ENCODE measurements at places on chromosomes 4 and X.
A peak's percentile ranks its signal among the peaks of the same experiment; 100 is the strongest.

DNA sequence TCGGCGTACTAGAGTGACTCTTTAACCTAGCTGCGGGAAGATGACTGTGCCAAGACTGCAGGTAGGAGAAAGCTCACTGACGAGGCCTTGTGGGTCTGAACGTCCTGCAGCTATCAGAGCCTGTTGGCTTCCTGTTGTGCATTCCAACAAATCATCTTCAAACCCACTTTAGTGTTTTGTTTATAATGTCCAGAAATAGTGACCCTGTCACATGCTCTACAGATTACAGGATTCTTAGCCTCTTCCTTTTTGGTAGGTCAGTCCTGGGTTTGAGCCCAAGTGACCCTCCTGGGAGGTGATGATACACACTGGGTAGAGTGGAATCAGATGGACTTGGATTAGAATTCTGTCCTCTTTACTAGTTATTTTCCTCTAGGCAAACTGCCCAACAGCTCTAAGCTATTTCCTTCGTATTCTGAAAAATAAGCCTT is 33.2 kb downstream of the HTT start:
- peaks cover 46% of the 10 kb centered on the region for H3K36me3 ChIP-seq
- H3K27ac ChIP-seq: no peak overlapping the region
- H3K4me1 ChIP-seq: no peaks in the 10 kb centered on the region
- no peaks in the 10 kb centered on the region for H3K27me3 ChIP-seq
- DNase-seq: no peak

DNA sequence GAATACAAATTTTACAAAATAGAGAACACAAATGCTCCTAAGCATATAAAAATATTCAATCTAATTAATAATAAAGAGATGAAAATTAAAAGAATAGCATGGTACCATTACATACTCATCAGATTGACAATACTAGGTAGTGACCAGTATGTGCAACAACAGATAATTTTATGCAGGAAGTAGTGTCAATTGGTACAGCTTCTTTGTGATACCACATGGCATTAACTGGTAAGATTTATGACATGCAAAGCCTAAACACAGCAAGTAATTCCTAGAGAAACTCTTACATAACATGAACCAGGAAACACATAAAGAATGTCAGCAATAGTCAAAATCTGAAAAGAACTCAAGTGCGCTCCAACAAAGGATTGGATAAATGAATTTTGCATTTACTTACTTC is 26.3 kb downstream of the CXCL2 start:
- no peak for DNase-seq
- H3K4me3 ChIP-seq: no peak overlapping the region
- H3K27me3 ChIP-seq: no peaks in the 10 kb centered on the region
- H3K4me1 ChIP-seq: no peaks in the 10 kb centered on the region
- no peaks in the 10 kb centered on the region for H3K36me3 ChIP-seq
- H3K27ac ChIP-seq: no peak overlapping the region

GRCh38 chrX:17104433-17104832 is 158.0 kb downstream of the REPS2 start:
- H3K27ac ChIP-seq: no peak overlapping the region
- no peaks in the 10 kb centered on the region for H3K27me3 ChIP-seq
- H3K4me1 ChIP-seq: no peaks in the 10 kb centered on the region
- H3K36me3 ChIP-seq: no peaks in the 10 kb centered on the region
- H3K4me3 ChIP-seq: no peak overlapping the region

DNA sequence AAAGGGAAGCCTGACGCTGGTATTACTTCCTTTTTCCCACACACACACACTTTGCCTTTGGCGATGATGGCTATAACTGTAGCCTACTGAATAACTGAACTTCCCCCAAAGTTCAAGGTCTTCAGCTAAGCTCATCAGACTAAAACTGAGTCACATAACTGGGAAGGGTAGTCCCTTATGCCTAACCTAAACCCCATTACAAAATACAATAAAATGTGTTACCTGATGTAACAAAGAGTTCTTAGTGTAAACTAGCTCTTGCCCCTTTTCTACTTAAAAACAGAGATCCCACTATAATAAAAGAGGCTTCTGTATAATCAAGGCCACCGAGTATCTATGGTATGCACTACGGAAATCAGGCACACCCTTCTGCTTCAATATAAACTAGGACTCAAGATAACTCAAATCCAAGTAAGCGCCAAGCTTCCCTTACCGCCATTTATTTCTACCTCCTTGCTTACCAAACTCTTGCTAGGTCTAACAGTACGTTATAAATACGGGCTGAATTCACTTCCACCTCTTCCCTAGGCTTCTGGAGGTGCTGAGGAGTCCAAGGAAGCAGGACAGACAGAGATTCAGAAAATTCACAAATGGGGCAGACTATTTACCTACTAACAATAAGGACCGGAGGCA is 2.4 kb downstream of the OTUD4 start:
- DNase-seq: no peak
- peak overlapping the region; percentile 70 for H3K4me3 ChIP-seq
- no peaks in the 10 kb centered on the region for H3K27me3 ChIP-seq
- peaks cover 10% of the 10 kb centered on the region for H3K36me3 ChIP-seq
- H3K4me1 ChIP-seq: peaks cover 19% of the 10 kb centered on the region

DNA sequence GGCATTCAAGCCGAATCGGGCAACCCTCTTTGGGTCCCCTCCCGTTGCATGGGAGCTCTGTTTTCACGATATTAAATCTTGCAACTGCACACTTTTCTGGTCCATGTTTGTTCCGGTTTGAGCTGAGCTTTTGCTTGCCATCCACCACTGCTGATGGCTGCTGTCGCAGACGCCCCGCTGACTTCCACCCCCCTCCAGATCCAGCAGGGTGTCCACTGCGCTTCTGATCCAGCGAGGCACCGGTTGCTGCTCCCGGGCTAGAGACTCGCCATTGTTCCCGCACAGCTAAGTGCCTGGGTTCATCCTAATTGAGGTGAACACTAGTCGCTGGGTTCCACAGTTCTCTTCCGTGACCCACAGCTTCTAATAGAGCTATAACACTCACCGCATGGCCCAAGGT is 13.3 kb downstream of the ACOX3 start:
- peaks cover 15% of the 10 kb centered on the region for H3K4me1 ChIP-seq
- no peaks in the 10 kb centered on the region for H3K27me3 ChIP-seq
- no peak overlapping the region for H3K27ac ChIP-seq

- no peaks in the 10 kb centered on the region for H3K27me3 ChIP-seq
- no peak overlapping the region for H3K27ac ChIP-seq
- no peak for DNase-seq
- no peak overlapping the region for H3K4me3 ChIP-seq
Observed at GRCh38 chr4:55733932-55734331, 85.7 kb upstream of the EXOC1L start.

- no peaks in the 10 kb centered on the region for H3K27me3 ChIP-seq
- DNase-seq: no peak
- H3K27ac ChIP-seq: no peak overlapping the region
- no peaks in the 10 kb centered on the region for H3K4me1 ChIP-seq
- H3K4me3 ChIP-seq: no peak overlapping the region
- H3K36me3 ChIP-seq: no peaks in the 10 kb centered on the region
Observed at GRCh38 chr4:26020881-26021280, 106.9 kb downstream of the SMIM20 start.

DNA sequence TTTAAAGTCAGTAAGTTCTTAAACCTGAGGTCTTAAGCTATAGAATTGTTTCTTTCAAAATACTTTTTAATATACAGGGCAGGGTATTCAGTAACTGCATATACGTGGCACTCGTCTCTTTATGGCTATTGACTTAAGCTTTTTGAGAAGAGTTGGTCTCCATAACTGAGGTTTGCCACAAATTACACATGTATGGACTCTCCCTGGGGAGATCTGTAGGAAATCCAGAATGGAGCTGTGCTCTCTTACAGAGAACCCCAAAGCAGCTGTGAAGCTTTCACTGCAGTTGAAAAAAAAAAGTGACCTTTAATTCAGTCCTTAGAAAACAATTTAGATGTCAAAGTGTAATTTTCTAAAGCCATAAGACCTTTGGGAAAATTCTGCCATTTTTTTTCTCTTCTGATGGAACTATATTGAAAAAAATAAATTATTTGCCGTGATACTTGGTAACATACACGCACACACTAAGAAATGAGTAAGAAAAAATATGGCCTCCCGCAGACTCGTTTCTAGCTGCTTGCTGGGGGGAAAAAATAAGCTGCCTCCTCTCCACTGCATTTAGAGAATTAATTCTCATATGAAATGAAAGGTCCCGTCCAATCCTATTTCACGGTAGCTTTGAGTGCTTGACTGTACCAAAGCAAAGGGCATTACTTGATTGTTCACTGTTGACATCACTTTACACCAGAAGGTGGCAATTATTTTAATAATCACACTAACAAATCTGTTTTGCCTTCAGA is 159.4 kb upstream of the TENM3 start:
- no peak overlapping the region for H3K27ac ChIP-seq
- H3K36me3 ChIP-seq: no peaks in the 10 kb centered on the region
- H3K27me3 ChIP-seq: no peaks in the 10 kb centered on the region
- no peak for DNase-seq

DNA sequence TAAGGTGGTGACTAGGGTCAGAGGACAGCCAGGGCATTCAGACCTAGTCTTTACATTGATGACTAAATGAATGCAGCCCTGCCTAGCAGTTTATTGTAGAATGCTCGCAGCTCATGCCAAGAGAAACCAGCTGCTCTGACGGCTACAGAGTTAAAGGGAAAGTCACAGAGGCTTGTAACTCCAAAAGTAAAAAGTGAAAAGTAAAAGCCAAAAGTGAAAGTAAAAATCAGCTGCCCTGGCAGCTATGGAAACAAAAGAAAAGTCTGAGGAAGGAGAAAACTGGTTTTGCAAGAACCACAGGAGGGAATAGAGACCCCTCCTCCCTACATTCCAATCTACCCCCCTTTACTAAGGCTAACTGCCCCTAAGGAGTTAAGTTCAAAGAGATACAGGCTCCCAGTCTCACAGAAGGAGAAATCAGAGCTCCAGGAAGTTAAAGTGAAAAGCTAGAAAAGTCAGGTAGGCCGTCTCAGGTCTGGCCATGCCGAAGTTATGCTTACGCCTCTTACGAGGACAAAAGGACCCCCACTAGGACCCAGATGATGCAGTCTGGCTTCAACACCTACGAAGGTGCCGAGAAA is 6.0 kb downstream of the GAGE10 start:
- H3K36me3 ChIP-seq: no peaks in the 10 kb centered on the region
- peaks cover 5% of the 10 kb centered on the region for H3K4me1 ChIP-seq
- DNase-seq: no peak
- H3K27ac ChIP-seq: peak overlapping the region; percentile 47

- no peak overlapping the region for H3K27ac ChIP-seq
- no peaks in the 10 kb centered on the region for H3K27me3 ChIP-seq
- H3K4me1 ChIP-seq: no peaks in the 10 kb centered on the region
- DNase-seq: no peak
- H3K4me3 ChIP-seq: no peak overlapping the region
- no peaks in the 10 kb centered on the region for H3K36me3 ChIP-seq
Observed at GRCh38 chrX:24668111-24668510, 21.0 kb upstream of the PCYT1B start.

DNA sequence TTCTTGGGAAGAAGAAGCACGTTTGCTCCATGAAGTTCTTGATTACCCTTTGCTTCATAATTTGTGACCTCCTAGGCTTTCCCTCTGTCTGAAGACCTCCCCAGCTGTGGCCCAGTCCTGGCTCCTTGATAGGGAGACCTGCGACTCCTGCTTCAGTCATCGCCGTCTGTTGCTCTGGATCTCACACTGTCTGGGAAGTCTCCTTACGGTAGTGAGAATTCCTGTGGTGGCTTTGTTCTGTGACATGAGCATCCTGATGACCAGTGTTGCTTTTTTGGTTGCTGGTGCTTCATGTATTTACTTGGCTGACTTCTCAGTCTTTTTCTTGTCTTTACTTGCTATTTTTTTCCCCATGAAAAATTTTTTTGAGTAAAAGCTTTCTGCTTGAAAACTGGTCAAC is 44.2 kb downstream of the JADE1 start:
- H3K4me1 ChIP-seq: peaks cover 8% of the 10 kb centered on the region
- DNase-seq: no peak
- H3K36me3 ChIP-seq: peaks cover 72% of the 10 kb centered on the region
- H3K27me3 ChIP-seq: no peaks in the 10 kb centered on the region

DNA sequence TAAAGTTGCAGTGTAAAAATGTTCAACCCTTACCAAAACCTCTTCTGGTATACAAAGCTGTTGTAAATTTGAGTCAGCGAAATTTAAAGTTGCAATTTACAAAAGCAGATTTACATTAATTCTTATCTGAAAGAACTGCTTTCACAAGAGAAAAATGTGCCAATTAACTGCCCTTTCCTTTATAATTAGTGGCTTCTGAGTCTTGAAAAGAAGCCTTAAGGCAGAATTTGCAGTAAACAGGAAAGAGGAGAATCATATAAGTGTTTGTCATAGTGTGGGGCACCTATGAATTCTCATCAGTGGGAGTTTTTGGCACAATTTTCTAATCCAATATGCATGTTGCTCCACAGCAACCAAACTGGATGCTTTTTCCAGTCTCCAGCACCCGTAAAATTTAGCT is 125.3 kb upstream of the GABRG1 start:
- H3K4me1 ChIP-seq: no peaks in the 10 kb centered on the region
- H3K4me3 ChIP-seq: no peak overlapping the region
- H3K27ac ChIP-seq: no peak overlapping the region
- H3K36me3 ChIP-seq: no peaks in the 10 kb centered on the region
- no peak for DNase-seq

DNA sequence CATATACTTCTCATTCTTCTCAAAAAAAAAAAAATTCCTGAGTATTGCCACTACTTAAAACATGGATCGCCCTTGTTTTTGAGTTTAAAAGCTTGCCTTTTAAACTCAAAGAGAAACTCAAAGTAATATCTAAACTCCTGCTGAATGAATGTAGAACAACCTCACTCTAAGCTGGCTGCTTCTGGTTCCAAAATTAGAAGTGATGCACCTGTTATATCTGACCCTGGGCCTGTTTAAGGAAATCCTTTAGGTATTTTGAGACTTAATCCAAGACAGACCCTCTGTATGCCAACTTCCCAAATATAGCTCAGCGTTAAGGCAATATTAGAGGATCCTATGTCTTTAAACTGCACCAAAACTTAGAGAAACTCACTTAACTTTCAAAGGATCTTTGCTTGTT is 1.8 kb upstream of the OTUD4 start:
- no peak overlapping the region for H3K27ac ChIP-seq
- H3K27me3 ChIP-seq: no peaks in the 10 kb centered on the region
- no peaks in the 10 kb centered on the region for H3K36me3 ChIP-seq
- no peak overlapping the region for H3K4me3 ChIP-seq
- DNase-seq: no peak

Data from effector memory CD4-positive, alpha-beta T cell (primary cell).